ENCODE measurements at places on chromosomes 11 and 22.

DNA sequence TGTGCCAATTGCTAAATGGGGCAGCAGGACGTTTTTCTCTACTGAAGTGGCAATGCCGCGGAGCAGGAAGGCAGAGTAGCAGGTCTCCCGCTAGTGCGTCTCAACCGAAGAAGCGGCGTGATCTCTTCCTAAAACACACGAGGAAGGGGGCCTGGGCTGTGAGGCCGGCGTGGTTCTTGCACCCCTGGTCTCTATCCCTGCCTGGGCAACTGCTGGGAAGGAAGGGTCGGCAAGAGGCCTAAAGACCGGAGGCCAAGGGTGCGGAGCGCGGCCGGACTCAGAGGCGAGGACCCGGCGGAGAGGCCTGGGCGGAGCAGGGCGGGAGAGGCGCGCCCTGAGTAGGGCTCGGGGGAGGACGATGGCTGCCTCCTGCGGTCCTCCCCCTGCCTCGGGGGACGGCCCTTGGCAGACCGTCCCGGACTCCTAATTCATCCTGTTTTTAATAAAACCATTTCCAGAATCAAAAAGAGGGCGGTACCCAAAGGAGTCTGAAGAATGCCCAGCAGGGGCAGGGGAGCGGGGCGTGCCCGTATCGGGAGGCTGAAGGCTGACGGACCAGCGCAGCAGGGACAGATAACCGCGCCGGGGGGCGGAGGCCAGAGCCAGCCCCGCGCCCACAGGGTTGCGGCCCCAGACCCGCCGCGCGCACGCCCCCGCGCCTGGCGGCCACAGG lies 572 bp upstream of the APLP2 start:
- peak; percentile 20 for DNase-seq

- no peak for DNase-seq
Measured at GRCh38 chr11:43927925-43928707, 14.3 kb upstream of the C11orf96 start.

- no peak for DNase-seq
Measured at GRCh38 chr11:116485425-116485824, 287.4 kb downstream of the BUD13 start.

DNA sequence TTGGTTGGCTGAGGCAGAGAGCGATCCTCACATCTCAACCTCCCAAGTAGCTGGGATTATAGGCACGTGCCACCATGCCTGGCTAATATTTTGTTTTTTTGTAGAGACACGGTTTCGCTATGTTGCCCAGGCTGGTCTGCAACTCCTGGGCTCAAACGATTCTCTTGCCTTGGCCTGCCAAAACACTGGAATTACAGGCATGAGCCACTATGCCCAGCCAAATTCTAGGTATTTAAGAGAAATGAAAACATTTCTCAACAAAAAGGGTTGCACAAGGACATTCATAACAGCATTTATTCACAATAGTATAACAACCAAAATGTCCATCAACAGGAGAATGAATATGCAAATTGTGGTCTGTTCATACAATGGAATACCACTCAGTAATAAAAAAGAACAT lies 31.7 kb upstream of the RBX1 start:
- DNase-seq: no peak

DNA sequence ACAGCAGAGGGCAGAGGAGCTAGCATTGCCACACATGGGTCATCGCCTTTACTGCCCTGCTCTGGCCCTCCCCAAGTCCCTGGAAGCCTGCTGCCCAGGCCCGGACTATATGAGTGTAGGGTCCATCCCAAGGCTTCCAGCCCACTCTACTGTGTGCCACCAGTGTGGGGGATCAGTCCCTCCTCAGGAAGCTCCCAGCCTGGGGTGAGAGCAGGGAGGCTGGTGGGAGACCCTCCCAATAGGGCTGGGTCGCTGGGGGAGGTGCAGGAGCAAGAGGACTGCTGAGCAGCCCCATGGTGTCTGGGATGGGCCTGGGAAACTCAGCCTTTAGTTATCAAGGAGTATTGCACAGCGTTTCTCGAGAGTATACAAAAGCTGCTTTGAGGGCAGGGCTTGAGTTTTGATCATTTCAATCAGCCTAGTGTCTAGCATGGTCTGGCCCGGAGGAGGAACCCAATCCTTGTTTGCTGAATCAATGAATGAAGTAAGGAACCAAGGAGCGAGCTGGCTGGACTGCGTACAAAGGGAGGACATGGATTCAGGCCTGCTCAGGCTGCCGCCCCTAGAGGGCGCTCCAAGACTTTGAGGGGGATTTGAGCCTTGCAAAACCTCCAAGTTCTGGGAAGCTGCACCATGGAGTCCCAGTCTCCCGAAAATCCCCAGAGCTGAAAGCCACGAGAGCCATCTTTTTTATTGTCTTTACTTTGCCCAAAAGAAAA lies 89.0 kb upstream of the PARVA start:
- peak; percentile 66 for DNase-seq

DNA sequence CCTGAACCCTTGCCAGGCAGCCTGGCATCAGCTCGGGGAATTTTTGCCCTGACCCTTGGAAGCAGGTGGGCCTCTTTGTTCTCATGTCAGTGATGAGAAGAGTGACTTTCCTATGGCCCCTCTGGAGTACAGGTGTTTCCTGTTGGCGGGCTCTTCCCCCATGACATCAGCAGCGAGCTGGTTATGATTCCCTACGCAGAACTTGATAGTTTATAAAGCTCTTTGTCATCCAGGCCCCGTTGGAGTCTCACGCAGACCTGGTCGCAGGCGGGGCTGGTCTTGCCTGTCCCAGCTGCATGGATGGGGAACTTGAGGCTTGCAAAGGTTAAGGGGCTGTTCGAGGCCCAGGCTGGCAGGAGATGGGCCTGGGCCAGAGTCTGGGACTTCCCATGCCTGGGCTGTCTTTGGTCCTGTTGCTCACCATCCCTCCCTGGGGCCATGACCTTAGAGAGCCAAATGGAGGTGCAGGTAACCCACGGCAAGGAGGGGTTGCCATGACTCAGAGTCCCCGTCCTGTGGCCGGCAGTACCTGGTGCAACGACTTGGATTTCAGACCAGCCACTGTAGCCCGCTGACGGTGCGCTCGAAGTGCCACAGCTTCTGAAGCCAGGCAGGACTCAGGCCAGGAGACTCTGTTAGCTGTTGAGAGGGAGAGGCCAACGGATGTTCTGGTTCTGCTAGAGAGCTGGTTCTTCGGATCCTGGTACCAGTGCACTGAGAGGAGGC lies 45.9 kb upstream of the PPP6R3 start:
- no peak for DNase-seq

DNA sequence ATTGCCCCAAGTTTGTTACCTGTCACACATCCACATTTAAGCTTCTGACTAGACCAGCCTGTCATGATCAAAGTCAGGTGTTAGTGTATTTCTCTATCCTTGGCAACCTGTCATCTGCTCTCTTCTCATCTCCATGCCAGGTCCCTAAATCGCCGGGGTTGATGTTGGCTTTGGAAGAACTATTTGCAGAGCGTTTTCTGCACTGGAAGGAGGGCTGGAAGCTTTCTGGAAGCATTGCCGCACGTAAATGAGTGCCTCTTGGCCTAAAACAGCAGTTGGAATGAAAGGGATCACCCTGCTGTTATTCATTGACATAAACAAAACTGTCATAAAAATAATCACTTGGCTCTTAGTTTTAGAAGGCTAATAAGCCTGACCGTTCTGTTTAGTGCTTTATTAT lies 1.4 kb downstream of the TTC12 start:
- no peak for DNase-seq

- no peak for DNase-seq
Measured at GRCh38 chr11:102320188-102320587, 2.9 kb downstream of the BIRC3 start.

- no peak for DNase-seq
Measured at GRCh38 chr11:110409174-110409573, 20.6 kb upstream of the FDX1 start.

GRCh38 chr11:112223121-112223520 lies 3.1 kb upstream of the PTS start:
- DNase-seq: no peak

- DNase-seq: no peak
Measured at GRCh38 chr11:61972672-61973475, 5.4 kb upstream of the FTH1 start.

DNA sequence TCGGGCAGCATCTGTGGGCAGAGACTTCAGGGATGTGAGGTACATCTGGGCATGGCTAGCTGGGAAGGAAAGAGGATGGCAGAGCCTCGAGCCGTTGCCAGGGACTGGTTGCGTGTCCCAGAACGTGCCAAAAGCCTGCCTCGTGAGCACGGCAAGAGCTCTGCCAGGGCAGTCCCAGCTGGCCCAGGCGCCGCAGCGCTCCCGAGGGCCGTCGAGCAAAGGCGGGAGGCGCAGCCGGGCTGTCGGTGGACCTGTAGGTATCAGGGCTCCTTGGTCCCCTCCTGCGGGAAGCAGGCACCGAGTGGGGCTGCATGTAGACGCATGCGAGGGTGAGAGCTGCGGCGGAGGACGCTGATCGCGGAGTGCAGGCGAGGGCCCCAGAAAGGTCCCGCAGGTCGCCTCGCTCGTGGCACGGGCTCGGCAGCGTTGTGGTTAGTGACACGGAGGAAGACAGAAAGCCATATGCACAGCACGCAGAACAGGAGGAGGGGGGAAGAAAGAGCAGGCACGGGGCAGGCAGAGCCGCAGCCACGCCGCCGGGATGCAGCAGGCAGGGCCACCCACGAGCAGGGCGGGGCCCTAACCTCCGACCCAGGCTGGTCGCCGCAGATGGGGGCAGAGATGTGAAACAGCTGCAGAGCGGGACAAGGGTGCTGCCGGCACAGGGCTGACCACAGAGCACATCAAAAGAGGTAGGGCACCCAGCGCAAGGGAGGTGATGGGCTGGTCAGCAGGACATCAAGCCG lies 18.0 kb downstream of the LSP1 start:
- no peak for DNase-seq

DNA sequence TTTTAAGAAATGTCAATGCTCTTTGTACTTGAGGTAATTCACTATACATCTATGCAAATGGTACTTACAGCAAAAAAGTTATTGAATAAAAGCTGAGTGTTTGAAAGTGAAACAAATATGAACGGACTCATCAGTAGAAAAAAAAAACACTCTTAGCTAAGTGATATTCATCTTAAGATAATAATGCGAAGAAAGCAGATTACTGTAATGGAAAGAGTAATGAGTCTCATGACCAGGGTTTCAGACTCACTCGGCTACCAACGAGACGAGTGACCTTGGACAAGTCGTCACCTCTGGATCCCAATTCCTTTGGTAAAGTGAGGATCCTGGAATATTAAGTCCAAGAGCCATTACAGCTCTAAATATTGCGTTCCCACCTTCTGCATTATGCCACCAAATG lies 57.0 kb downstream of the PACSIN2 start:
- DNase-seq: no peak
